ENCODE measurements at places on chromosomes 11 and 22. TPM values are rescaled to one million over a fixed set of nuclear protein-coding genes. Genes with fewer than 3 reads are reported as not detected.

The OR52H1 gene
- total RNA-seq: not detected

The FZD4 gene
- total RNA-seq: 1.9 TPM

GRCh38 chr11:113449743-113450142 lies 25.5 kb downstream of the DRD2 start:
- no peak for DNase-seq

The TRIM49D1 gene
- not detected for total RNA-seq

DNA sequence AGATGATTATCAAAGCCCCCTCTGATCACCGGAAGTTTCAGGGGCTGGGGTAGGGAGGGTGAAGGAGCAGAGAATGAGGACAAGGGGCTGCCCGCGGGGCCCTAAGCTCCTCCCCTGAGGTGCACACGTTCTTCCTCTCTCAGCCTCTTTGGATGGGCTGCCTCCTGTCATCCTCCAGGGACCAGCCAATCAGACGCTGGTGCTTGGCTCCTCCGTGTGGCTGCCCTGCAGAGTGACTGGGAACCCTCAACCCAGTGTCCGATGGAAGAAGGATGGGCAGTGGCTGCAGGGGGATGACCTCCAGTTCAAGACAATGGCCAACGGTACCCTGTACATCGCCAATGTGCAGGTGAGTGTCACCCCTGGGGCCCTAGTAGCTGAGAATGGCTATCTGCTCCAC lies 7.5 kb downstream of the ROBO3 start:
- no peak for DNase-seq

The KRTAP5-8 gene
- total RNA-seq: not detected

The SREBF2 gene
- 20.5 TPM for total RNA-seq

DNA sequence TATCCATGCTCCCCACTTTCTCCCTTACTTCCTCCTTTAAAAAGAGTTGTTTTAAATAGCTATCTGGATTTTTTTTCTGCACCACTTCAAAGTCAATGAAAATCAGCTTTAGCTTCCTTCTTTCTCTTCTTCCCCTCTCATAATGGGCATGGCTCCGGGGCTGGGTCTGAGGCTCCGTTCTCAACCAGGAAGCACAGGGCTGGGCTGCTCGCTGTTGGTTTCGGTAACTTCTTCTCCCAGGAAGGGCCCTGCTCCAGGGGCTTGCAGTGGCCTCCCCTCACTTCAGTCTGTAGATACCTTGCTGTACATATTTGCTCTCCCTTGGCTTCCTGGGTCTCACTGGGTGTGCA lies 23.8 kb downstream of the MICAL2 start:
- DNase-seq: no peak

- DNase-seq: no peak
These were observed 1.0 kb upstream of the PLAAT2 start for GRCh38 chr11:63564056-63564774.

DNA sequence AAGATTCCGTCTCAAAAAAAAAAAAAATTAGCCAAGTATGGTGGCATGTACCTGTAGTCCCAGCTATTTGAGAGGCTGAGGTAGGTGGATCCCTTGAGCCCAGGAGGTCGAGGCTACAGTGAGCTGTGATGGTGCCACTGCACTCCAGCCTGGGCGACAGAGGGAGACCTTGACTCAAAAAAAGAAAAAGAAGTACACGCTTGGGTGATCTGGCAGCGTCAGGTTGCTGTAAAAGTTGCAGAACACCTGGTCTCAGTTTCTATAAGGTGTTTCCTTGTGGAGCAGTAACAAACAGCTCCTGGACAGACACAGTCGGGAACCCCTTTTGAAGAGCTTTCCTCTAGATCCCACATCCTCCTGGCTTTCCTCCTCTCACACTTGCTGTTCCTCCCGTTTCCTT lies 45.8 kb downstream of the SCGB1A1 start:
- DNase-seq: no peak

GRCh38 chr22:29872989-29873388 lies 10.0 kb upstream of the MTMR3 start:
- DNase-seq: no peak

The RASD2 gene
- total RNA-seq: 0.54 TPM

GRCh38 chr11:32184723-32185376 lies 94.0 kb downstream of the RCN1 start:
- no peak for DNase-seq

- peak; percentile 52 for DNase-seq
These were observed 31.2 kb downstream of the MTMR3 start for GRCh38 chr22:29914165-29914564.

DNA sequence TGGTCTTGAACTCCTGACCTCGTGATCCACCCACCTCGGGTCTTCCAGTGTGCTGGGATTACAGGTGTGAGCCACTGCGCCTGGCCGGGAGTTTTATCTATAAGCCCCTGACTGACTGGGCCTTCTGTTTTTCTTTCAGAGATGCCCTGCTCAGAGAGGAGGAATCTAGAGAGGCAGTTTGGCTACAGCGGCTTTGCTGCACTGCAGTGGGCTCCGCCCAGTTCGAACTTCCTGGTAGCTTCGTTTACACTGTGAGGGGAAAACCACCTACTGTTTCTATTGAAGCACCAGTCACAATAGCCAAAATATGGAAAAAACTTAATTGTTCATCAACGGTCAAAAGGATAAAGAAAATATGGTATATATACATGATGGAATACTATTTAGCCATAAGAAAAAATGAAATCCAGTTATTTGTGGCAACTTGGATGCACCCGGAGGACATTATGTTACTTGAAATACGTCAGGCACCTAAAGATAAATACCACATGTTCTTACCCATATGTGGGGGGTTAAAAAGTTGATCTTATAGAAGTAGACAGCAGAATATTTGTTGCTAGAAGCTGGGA lies 31.9 kb upstream of the FAM181B start:
- DNase-seq: peak; percentile 17

DNA sequence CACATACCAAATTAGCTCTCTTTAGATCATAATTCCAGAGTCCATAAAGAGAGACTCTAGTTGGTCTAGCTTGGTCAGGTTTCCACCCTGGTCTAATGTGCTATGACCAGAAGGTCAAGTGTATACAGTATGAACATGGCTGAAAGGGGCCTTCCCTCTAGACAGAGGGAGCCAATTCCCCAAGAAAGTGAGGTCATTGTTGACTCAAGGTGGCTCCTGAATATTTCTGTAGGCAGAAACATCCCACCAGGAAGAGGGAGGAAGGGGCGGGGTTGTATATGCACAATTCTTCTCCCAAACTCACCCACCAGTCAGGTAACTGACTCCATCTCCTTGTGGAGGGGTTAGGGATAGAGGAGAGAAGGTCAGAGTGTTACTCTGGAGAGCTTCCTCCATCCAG lies 281.8 kb upstream of the PLET1 start:
- DNase-seq: no peak

The CASP1 gene
- total RNA-seq: 9.3 TPM

DNA sequence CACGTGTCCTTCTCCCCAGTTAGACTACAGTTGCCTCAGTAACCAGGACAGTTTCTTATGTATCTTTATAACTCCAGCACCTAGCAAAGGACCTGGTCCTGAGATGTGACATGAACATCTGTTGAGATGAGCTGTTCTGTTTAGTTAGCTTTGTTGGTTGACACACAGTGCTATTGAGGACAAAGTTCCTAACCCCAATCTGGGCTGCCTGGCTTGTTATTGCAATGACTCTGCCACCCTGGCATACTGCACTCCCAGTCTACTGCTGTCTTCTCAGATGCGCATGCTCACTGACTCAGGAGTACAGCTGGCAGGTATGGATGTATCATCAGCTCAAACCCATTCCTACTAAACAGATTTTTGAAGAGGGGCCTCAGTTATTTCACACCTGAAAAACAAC lies 7.4 kb downstream of the DESI1 start:
- no peak for DNase-seq

Measured in Daoy (cell line).